ENCODE measurements at places on chromosomes 1 and 21.

DNA sequence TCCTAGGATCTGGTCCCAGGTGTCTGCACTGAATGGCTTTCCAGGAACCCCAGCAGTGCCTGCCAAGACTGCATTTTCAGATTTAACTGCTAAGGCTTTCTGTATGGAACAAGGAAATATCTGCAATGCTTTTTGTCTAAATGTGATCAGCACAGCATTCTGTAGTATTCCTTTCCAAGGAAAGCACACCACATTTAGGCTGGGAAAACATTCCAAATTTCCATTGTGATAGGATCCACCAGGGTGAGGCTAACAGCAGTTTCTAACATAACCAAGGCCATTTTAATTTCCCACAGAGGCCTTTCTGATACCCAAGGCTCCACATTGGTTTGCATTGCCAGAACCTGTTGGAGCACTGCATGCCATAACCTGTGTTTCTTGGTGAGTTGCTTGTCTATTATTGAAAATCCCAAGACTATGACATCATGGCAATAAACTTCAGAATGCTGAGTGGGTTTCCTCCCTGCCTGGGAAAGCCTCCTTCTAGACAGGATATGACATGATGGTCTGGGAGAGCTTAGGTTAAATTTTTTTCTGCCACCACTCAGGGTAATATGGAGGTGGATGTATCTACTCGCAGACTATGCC, 23.3 kb upstream of the PTGFRN start:
- no peak for DNase-seq

GRCh38 chr1:207308451-207309190, 12.9 kb upstream of the CD55 start:
- no peak for DNase-seq

DNA sequence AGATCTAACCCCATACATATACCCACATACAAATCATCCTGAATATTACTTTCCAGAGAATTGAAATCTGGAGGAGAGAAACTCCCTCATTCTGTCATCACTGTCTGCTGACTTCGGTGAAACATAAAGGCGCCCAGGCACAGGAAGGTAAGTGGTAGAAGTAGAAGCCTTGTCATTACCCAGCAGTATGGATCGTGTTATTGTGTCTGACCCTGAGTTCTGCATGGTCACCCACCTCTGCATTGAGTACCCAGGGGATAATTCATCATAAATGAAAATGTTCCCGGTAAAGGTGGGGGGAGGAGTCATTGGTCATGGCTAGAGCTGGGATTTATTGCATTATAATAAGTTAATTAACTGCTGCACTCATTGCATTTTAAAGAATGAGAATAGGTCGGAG, 342.6 kb upstream of the PKN2 start:
- DNase-seq = no peak

DNA sequence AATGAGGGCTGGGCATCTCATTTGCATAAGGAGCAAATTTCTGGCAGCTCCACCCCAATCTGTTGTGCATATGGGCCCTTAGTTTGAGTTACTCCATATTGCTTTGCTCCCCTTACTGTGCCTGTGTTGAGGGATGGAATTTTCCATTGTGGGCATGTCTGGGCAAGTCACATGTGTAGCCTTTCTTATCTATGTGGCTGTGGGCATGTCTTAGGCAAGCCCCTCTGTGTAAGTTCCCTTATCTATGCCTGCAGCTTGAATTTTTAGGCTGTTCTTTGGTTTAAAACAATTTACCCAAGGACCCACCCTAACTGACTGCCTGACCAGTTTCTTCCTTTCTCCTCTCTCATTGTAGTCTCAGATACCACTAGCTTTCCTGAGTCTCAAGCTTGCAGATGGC, 405.7 kb upstream of the NCAM2 start:
- DNase-seq = no peak

DNA sequence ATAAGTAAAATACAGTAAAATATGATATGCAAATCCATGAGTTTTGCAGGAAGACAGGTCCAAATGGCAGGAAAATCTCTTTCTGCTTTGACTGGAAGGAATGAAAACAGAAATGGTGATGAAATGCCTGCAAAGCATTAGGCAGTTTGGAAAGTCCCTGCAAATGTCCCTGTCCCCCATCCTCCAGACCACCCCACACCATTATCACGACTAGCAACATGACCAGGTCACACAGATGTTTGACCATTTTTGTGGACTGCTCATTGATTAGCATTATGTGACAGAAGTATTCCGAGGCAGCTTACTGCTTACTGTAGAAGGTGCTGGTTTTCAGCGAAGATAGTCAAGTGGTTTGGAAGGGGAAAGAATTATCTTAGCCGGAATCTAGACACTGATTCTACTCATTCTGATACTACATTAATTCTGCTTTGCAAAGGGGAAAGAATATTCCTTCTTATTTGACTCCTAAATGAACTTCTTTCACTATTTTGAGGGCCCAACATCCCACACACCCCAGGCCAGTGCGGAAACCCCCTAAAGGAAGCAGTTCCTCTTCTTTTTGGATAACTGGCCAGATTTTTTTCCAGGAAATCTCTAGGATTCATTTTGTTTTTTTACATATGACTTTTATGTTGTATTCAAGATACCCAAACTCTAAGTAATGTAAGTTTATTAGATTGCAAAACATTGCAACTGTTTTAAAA, 9.5 kb upstream of the CR2 start:
- no peak for DNase-seq

DNA sequence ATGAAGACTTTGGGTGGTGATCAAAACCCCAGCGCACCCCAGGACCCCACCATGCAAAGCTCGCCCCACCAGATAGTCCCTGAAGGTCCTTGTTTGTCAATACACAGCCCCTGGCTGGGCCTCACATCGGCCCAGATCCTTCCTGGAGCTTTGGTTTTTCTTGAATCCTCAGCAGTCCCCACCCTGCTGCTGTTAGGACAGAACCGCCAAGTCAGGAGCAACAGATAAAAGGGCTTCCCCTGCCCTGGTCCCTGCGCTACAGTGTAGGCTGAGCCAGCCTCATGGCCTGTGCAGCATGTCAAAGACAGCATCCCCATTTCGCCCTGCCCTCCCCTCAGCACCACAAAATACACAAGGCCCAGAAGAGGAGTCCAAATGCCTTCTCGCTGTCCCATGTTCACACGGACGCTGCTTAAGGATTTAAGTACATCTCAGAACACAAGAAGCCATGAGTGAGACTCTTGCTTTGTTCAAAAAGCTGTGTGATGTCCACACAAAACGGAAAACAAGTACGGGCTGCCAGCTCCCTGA, 65.7 kb downstream of the PSMG1 start:
- DNase-seq = no peak

DNA sequence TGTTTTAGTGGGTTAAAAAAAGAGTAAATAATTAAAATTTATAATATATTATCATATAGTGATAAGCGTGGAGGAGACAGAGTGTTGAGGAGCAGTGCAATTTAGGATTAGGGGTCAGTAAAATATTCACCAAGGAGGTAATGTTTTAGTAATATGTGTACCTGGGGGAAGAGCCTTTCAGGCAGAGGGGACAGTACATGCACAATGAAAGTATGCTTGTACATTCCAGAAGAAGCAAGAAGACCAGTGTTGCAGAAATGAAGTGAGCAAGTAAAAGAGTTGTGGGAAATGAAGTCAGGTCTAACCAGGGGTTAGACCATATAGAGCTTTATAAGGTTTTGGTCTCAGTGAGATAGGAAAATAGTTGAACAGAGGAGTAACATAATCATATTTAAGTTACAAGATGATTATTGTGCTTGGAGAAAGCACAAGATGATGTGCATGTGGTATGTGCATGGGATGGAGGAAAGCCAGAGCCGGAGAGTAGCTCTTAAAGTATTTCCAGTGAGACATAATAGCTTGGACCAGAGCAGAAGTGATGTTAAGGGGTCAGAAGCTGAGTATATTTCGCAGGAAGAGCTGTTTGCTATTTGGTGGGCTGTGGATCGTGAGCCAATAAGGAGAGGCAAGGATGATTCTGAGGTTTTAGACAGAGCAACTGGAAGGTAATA, 44.8 kb downstream of the SNX7 start:
- no peak for DNase-seq

DNA sequence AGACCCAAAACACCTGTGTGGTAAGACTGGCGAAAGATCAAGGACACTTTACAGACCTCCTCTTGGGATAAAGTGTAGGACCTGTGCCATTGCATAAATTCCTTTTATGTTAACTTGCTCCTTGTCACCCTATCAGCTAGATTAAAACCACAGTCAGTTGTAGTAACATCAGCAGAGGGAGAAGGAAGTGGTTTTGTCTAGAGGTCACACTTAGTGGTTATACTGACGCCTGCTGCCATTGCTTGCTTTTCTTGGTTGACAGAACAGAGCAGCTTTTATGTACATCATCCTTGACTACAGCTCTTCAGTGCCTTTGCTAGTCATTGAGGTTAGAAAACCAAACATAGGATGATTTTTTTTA, 101.4 kb downstream of the PBX1 start:
- no peak for DNase-seq

- no peak for DNase-seq
Measured at GRCh38 chr1:232551386-232551785, 78.5 kb downstream of the SIPA1L2 start.

DNA sequence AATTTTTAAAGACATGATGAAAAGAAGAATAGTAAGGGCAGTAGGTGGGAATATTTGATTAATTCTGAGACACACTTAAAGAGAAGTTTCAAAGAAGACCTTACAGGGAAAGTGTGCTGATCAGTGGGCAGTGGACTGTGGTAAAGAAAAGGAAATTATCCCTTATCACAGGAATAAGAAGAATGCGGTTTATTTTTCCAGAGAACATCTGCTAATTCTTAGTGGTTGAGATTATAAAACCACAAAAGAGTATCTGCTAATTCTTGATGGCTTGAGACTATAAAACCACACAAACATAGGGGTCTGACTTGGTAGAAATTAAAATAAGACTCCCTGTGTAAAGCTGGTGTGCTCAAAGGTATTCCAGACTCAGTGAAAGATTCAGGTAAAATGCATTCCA, 60.0 kb upstream of the KCTD3 start:
- DNase-seq = no peak

DNA sequence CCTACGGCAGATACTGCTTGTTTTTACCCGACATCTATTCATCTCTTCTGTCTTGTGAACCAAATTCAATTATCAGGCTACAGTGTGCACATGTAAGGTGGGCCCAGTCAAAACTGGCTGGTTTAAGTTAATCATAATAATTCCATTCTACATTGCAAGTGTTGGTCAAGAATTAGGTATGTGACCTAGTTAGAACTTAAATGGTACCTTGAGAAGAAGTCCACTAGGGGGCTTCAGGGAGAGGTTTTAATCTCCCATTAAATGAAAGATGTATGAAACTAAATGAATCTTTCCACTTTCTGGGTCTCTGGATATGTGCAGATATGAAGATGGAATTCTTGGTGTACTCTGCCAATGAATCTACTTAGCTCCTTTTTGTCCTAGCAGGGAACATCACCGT, 187.1 kb downstream of the CDC42BPA start:
- no peak for DNase-seq

DNA sequence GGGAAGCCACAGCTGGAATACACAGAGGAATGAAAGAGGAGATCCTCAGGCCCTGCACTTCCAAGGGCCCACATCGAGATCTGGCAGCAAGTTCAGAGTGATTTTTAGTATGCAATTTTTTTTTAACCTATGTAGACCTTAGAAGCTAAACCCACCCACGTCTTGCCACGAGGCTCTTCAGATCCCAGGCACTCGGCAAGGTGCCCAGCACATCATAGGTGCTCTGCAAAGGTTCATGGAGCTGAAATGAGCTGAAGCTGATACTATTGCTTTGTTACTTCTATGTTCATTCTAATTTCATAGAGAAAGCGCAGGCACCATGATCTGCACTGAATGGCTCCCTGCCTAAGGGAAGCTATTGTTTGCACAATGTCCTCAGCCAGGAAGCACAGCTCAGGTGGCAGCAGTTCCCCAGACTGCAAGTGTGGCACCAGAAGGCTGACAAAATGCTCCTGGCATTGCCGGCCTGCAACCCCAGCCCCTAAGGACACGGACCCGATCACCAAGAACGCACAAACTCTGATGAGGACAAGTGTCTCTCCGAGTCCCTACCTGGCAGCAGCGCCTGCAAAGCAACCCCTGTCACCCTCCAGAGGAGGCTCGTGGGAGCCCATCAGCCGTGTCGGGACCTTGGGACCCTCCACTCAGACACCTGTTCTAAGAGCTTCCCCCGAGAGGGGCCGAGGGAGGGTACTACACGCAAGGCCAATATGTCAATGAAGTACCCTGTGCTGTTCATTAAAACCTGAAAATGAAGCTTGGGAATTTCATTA, 264.2 kb downstream of the NPHP4 start:
- no peak for DNase-seq

DNA sequence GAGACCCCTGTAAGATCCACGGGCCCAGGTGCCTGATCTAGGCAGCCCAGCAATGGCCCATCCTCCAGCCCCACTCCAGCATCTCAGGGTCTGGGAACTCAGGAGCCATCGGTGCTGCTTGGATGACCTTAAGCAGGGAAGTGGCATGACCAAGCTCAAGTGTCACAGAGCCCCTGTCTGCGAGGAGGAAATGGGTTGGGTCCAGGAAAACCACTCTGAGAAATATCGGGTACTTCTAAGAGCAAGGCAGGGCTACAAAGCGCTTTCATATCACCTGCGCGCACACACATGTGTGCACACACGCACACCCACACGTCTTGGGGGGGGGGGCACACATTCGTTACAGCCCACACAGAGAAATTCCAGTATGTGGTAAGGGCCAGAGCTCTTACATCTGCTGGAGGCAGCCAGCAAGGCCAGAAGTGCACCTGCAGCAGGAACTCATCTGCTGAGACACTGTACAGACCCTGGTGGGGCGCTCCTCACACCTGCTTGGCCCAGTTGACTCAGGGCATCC, 32.6 kb upstream of the SPOCD1 start:
- peak; percentile 55 for DNase-seq

DNA sequence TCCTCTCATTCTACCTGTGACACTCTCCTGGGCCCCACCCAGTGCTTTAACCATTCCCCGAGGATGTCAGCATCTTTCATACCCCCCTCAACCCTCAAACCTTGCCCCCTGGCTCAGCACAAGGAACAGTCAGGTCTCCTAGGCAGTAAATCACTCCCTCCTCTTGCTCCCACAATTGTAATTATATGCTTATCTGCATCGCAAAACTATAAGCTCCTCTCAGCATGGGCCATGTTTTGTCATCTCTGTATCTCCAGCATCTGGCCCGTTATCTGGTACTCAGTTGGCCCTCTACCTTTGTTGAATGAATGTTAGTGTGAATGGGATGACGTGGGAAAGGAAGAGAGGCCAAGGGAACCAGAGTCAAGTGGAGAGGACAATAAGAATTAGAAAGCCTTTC, 2.8 kb upstream of the ELOVL1 start:
- no peak for DNase-seq

DNA sequence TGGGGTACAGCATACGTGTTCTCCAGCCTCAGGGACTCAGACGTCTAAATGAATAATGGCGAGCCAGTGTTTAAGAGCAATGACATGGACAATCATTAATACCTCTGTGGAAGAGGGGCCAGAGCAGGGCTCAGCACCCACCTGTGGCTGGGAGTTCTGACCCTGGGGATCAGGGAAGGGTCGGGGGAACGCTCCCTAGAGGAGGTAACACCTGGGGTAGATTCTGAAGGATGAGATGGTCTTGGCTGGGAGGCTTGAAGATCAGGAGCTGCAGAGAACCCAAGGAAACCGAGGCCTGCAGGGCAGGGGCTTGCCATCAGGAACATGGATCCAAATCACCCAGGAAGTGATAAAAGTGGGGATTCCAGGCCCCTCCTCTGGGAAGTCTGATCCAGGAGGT, 138.2 kb upstream of the RUNX3 start:
- no peak for DNase-seq

- DNase-seq = peak; percentile 65
Measured at GRCh38 chr1:153536012-153536670, 350 bp upstream of the S100A6 start.

GRCh38 chr1:1305300-1306069, 2.2 kb downstream of the ACAP3 start:
- peak; percentile 68 for DNase-seq

GRCh38 chr1:30760596-30761324, 3.2 kb upstream of the LAPTM5 start:
- DNase-seq = no peak
